ENCODE measurements at places on chromosomes 6 and 20. TPM values are rescaled to one million over a fixed set of nuclear protein-coding genes. Genes with fewer than 3 reads are reported as not detected.

DNA sequence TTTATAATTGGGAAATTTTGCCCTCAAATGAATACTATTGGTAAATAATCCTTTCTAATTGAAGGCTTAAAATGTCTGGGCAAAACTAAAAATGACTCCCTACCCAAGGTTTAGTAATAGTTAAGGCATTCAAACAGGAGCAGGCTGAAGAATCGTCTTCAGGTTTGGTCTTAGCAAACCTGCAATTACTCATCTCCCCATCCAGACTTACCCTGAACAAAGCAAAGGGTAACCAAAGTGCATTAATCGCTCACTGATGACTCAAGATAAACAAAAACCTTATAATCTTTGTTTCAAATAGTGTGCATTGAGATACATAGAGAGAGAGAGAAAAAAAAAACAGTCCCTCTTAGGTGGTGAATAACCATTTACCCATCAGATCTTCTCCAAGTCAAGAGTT lies 225.5 kb downstream of the BMP2 start:
- DNase-seq, result no peak

DNA sequence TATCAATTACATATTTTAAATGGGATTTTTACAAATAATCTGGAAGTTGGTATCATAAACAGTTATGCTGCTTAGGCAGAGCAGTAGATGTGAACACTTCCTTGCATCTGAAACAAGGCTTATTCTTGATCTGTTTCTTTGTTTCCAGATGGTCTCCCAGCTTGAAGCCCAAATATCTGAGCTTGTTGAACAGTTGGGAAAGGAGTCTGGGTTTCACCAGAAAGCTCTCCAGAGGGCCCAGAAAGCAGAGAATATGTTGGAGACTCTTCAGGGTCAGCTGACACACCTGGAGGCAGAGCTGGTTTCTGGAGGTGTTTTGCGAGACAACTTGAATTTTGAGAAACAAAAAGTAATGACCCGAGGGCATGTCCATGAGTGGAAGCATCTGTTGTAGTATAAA lies 91.9 kb downstream of the CCDC170 start:
- DNase-seq, result no peak

The ME1 gene
- 26.5 TPM for total RNA-seq

The FGD2 gene
- total RNA-seq, result 8.0 TPM

- DNase-seq, result no peak
Measured at GRCh38 chr6:38279423-38279822, 360.3 kb downstream of the BTBD9 start.

- no peak for DNase-seq
Measured at GRCh38 chr6:13248053-13248452, 80.3 kb downstream of the TBC1D7 start.

GRCh38 chr20:42705550-42705949 lies 484.2 kb downstream of the PTPRT start:
- no peak for DNase-seq

- no peak for DNase-seq
Measured at GRCh38 chr6:139443231-139444112, 69.0 kb upstream of the CITED2 start.

The CGA gene
- total RNA-seq, result 0.52 TPM

The OXT gene
- not detected for total RNA-seq

GRCh38 chr6:151679081-151679480 lies 128.4 kb upstream of the ESR1 start:
- no peak for DNase-seq

GRCh38 chr20:57686931-57687652 lies 22.7 kb downstream of the PMEPA1 start:
- DNase-seq, result no peak

The BMP2 gene
- total RNA-seq, result 8.9 TPM

DNA sequence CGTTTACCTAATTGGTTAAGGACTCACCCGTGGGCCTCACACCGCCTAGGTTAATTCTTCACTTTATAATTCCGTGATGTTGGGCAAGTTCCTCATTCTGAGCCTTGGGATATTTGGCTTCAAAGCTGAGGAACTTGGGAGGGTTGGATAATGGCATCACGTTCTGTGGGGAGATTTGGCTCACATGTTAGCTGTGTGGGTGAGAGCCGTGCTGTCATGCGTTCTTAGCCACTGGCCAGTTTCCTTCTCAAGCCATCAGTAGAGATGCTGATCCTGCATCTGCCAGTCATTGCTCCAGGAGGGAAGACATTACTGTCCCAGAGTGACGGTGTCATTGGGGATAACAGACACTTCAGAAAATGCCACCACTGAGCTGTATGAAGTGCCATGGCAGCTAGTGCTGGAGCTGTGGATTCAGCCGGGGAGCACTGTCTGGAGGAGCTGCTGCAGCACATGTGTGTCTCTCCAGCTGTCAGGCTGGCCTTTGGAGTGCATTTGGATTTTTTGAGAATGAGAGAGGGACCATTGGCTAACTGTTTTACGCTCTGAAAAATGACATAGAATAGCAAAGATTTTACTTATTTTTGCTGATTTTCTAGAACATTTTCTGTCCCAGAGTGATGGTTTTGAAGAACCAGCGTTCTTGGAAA lies 16.5 kb downstream of the IGF2R start:
- no peak for DNase-seq

DNA sequence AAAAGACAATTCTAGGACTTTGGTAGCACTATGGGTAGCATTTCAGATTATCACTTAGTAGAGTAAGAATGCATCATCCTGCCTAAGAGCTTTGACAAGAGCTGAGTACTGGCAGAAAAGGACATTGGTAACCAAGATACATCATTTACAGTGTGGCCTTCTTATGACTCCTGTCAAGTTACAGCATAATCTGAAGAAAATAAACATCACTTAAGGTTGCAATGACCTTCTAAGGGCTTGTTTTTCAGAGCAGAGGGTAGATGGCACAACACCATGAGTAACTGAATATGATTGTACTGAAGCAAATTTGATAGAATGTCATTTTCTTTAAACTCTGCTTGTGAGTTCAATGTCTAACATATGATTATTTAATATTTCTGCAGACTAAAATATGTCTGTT lies 822.6 kb downstream of the TBC1D32 start:
- no peak for DNase-seq

GRCh38 chr6:14595751-14596150 lies 478.2 kb downstream of the CD83 start:
- no peak for DNase-seq

The KIF25 gene
- total RNA-seq, result not detected

- no peak for DNase-seq
Measured at GRCh38 chr20:46081074-46081473, 8.7 kb downstream of the NCOA5 start.

The RAET1L gene
- total RNA-seq, result not detected

The LAMP5 gene
- total RNA-seq, result not detected

The ZNF334 gene
- total RNA-seq, result 1.3 TPM

- no peak for DNase-seq
Measured at GRCh38 chr6:113487489-113488058, 369.6 kb upstream of the MARCKS start.

DNA sequence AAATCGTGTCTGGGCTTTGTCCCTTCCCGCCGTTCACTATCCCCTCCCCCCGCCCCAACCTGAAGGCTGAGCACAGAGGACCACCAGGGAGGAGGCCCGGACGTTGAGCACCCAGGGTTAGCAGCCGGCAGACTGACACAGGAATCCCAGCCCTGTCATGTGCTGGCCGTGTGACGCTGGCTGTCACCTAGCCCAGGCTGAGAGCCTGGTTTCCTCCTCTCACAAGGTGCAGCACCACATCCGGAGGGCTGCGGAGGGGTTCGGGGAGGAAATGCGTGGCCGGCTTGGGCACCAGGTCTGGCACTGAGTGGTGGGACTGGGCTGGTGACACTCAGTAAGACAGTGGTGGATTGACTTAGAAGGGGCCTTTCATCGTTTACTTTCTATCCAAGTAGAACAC lies 4.6 kb upstream of the LSM14B start:
- DNase-seq, result no peak
